Stimulated activated CD4-positive, alpha-beta T cell treated with anti-CD3 and anti-CD28 coated beads, Interleukin-1b, Interleukin-23, amount 100 ng/mL, for 4 hours (primary cell): ENCODE measurements at places on chromosomes 1 and 21.

DNA sequence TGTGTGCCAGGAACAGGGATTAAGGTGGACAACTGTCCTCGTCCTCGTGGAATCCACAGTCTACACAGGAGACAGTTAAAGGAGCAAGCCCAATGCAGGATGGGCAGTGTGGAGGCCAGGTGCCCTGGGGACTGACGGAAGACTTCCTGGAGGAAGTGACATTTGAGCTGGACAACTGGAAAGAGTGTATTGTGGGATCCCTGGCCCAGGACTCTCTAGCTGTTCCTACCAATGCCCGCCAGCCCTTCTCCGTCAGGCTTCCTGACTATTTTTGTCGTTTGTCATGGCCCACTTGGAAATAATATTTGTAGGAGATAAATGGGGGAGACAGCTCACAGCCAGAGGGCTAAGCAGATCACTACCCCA, 235.3 kb downstream of the TOMM20 start:
- no peak for DNase-seq

GRCh38 chr1:209768354-209768774, 12.5 kb downstream of the TRAF3IP3 start:
- peak; percentile 57 for DNase-seq

- no peak for DNase-seq
Observed at GRCh38 chr1:211353562-211354212, 27.1 kb downstream of the TRAF5 start.

DNA sequence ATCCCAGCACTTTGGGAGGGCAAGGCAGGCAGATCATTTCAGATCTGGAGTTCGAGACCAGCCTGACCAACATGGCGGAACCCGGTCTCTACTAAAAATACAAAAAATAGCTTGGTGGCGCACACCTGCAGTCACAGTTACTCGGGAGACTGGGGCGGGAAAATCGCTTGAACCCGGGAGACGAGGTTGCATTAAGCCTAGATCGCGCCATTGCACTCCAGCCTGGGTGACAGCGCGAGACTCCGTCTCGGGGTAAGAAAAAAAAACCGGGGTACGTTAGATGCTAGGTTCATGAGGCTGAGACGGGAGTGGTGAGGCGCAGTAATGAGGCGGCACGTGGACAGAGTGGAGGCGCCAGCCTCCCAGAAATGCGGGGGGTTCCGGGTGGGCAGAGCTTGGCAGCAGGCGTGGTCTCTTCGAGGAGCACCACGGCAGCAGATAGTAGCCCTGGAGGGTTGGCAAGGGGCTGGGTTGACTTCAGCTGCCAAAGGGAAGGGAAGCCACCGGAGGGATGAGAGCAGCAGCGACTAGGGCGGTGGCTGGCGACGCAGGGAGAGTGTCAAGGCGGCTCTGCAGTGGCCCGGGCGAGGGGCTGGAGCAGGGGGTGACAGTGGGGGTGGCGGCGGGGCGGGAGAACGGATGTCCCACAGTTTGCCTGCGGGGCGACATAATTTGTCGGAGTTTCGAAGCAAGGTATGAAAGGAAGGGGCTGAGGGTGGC, 832 bp downstream of the MRPL20 start:
- DNase-seq: no peak
